ENCODE measurements at places on chromosomes 2 and 18.

DNA sequence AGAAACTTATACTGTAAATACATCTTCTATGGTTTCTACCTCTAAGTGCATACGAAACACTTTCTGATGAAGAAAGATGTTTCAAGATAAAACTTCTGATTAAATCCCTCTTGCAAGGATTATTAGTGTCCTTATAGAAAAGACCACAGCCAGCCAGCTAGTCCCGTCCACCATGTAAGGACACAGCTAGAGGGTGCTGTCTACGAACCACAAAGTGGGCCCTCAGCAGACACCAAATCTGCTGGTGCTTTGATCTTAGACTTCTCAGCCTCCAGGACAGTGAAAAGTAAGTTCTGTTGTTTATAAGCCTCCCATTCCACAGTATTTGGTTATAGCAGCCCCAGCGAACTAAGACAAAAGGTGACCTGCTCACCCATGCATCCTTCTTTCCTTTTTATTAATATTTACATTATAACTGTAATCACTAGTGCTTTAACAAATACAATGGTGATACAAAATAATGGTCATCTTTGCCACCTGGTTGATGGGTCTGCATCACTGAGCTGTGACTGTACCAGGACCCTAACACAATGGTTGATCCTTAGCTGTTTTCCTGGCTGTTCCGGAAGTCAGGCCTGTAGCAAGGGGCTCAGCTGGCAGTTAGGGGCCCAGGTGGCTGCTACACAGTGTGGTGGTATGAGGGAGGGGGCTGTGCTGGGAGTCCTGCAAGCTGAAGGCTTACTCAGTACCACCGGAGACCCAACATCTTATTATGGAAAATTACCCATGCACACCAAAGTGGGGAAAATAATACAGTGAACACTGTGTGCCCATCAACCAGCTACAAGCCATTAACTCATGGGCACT is 108.5 kb upstream of the SMAD7 start:
- no peak for DNase-seq

- DNase-seq: no peak
Observed at GRCh38 chr2:239563561-239563960, 162.7 kb upstream of the HDAC4 start.

- no peak for DNase-seq
Observed at GRCh38 chr2:73984203-73984921, at the start of gene TET3. Gene TET3 (plus strand): TSS chr2:73984910. CDS start chr2:73986404, 1,494 bp downstream.

DNA sequence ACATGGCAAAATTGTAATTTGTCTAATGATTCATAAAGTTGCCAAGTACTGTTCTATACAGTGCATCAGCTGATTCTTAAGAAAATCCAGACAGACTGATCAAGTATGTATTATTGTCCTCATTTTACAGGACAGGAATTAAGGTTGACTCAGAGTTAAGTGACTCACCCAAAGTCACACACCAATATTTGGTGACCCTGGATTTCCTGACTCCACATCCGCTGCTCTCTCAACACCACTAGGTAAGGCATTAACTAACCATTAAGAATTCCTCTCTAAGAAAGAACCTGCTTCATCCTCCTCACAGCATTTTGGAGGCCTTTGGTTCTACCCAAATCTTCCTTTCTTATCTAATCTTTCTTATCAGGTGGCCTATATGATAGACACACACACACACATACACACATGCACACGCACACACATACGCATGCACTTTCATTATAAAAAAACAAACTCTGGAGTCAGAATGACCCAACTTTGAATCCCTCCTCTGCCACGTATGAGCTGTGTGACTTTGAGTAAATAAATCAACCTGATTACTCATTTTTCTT is 150.8 kb downstream of the ANKRD44 start:
- DNase-seq: peak; percentile 19

- DNase-seq: peak; percentile 94
Observed at GRCh38 chr2:33521791-33522281, 45.4 kb downstream of the RASGRP3 start.

GRCh38 chr2:119531292-119531691 is 7.0 kb upstream of the SCTR start:
- no peak for DNase-seq

GRCh38 chr18:58405107-58405898 is 223.6 kb downstream of the ALPK2 start:
- no peak for DNase-seq

DNA sequence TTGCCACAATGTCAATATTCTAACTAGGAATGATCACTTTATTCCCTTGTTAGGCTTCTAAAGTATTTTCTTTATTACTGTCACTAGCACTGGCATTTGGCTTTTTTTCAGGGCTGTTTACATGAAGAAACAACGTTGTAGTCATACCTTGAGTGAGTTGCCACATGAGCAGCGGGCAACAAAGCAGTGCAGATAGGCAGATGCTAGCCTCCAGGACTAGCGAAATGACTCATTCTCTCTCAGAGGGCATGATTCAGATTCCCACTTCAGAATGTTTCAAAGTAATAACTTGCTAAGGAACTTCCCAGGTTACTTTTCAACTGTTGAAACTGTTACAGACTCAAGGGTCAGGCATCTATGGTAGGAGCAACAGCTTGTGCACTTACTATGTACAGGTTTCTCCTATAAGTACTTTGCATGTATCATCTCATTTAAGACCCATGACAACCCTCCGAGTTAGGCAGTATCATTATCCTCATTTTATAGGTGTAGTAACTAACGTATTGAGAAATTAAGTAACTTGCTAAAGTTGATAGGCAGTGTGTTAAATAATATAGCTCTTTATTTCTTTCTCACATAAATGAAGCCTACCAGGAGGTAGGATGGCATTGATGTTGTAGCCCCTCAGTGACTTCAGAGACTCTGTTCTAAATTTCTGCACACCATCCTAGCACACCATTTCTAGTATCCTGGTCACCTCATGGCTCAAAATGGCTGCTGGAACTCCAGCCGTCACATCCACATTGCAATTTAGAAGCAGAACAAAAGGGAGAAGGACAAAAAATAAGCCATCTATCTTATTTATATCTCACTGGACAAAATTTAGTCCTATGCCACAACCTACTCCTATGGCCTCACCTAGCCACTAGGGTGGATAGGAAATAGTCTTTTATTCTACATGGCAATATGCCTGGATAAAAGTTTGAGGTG is 83.3 kb downstream of the ICOS start:
- peak; percentile 7 for DNase-seq

- no peak for DNase-seq
Observed at GRCh38 chr2:160433466-160434140, 60.0 kb downstream of the RBMS1 start.

DNA sequence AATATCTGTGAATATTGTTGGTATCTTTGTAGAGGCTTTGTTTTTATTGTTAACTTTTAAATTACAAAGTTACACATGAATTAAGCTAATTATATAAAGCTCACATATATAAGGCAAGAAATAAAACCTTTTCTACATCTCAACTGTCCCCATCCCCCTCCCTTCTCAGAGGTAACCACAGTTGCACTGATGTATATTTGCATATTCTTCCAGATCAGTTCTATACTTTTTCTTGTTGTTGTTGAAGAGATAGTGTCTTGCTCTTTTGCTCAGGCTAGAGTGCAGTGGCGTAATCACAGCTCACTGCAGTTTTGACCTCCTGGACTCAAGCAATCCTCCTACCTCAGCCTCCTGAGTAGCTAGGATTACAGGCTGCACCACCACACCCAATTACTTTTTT is 36.0 kb upstream of the CDC42EP3 start:
- no peak for DNase-seq

DNA sequence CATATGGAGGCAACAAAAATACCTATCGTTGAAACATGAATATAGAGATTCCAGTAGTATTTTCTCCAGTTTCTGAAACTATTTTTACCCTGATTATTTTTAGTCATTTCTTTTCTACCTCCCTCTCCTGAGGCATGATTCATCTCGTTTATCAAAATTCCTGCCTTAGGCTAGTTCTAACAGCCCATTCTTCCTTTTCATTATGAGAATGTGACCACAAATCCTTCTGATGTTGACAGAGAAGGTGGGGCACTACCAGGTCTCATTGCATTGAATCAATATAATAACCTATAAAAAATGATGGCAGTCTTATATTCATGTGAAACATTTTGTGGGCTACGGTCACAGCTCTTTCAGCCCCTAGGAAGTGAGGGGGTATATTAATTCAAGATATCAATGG is 406.5 kb upstream of the UBE2E3 start:
- no peak for DNase-seq

DNA sequence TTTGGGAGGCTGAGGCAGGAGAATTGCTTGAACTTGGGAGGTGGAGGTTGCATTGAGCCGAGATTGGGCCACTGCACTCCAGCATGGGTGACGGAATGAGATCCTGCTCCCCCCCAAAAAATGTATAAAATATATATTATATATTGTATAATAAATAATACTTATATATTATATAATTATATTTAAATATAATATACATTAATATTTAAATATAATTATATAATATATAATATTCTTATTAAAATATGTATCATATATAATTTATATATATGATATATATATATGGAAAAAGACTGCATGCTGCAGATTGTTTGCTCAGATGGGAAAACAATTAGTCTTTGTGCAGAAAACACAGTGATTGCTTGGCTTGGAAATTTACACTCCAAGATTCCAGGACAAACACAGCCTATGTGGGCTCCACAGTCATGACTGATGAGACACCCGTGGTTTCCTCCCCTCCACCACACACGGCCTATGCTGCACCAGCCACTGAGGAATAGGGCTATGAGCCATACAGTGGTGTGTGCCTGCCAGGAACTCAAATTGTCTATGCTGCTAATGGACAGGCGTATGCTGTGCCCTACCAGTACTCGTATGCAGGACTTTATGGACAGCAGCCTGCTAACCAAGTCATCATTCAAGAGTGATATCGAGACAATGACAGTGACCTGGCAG is 30.0 kb downstream of the PMAIP1 start:
- DNase-seq: no peak

GRCh38 chr2:172698041-172698863 is 37.4 kb upstream of the RAPGEF4 start:
- peak; percentile 34 for DNase-seq

DNA sequence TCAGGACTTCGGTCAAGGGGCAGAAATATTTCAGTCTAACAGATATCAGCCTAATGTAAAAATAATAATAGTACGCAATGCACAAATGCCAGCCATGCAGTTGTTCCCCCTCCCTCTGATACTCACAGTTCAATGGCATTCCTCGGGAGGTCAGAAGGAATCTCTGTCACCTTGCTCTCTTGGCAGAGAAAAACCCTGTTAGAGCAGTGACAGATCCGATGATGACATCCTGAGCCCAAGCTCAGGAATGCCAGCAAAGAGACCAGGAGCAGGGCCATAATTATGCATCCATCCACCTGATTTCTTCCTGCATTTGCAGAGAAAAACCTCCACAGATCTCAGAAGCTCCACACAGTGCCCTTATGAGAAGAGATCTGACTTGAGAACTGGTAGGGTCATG is at the start of gene FSHR:
TSS of gene FSHR (minus strand) at position 376 of the 400 bp plus-strand sequence. CDS start at position 278, 98 bp downstream.
- no peak for DNase-seq

GRCh38 chr2:23198316-23199114 is 186.5 kb upstream of the KLHL29 start:
- no peak for DNase-seq

GRCh38 chr18:49666045-49666775 is 104.4 kb downstream of the LIPG start:
- DNase-seq: no peak

DNA sequence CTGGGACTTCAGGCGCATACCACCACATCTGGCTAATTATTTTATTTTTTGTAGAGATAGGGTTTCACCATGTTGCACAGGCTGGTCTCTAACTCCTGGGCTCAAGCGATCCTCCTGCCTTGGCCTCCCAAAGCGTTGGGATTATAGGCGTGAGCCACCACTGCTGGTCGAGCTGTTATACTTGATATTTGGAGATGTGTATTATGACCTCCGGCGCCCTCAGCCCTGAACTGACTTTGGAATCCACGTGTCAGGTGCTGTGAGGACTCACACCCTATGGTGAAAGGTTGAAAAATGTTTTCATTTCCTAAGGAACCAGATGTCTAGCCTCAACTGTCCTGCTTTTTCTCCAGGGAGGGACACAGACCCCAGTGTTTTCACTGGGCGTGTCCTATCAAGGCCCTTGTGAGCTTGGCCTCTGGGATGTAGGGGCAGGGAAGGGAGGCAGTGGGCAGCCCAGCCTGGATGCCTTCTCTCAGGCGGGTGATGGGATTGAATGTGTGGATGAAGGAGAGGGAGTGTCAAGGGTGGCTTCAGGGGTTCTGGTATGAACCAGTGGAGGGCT is 56.4 kb upstream of the HAAO start:
- no peak for DNase-seq

- no peak for DNase-seq
Observed at GRCh38 chr18:26460449-26461091, 87.8 kb downstream of the KCTD1 start.

GRCh38 chr2:161426922-161427663 is 11.0 kb downstream of the TBR1 start:
- DNase-seq: no peak

DNA sequence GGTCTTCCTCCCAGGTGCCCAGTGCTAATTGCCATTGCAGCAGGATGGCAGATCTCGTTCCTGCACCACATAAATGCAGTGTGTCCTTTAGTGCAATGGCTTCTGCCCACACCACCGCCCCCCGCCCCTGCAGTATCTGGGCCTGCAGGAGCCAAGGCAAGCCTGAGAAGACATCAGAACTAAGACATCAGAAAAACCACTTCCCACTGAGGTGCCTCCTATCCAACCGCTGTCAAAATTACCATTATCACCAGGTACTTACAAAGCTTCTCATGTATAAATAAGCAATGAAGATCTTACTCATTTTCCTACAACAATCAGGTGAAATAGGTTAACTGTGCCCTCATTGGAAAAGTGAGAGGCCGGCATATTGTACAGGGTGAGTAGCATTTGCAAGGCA is 228.8 kb downstream of the FBXO15 start:
- no peak for DNase-seq

- no peak for DNase-seq
Observed at GRCh38 chr2:66443186-66443978, 8.5 kb downstream of the MEIS1 start.

GRCh38 chr2:33074197-33074596 is 127.4 kb downstream of the LTBP1 start:
- DNase-seq: no peak

GRCh38 chr2:100376836-100377235 is 40.6 kb downstream of the CHST10 start:
- DNase-seq: no peak

DNA sequence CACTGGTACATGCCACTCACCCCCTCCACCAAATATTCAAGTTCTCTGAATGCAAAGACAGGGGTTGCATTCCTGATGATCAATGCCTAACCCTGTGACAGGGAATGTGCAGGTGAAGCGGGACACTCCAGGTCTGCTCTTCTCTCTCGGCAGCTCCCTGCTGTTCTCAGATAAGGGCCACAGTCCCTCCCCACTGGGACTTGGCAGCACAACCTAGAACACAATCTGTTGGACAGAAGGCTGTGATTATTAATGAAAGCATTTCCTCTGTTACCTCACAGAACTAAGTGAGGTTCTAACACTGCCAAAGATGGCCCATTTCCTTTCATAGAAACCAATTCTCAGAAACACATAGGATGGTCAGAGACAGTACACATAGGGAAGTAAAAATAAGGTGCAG is 42.7 kb downstream of the VSNL1 start:
- DNase-seq: no peak

Measured in stromal cell of bone marrow (primary cell).